Aorta (tissue), 5 donors: ENCODE measurements at places on chromosomes 12 and 14. TPM values are rescaled to one million over a fixed set of nuclear protein-coding genes. Genes with fewer than 3 reads are reported as not detected.
A peak's percentile ranks its signal among the peaks of the same experiment; 100 is the strongest.

Gene TOMM20L
- total RNA-seq = not detected

Gene SERPINA5
- 2.3 TPM for total RNA-seq

Gene SLC6A13
- total RNA-seq = not detected

Gene LRTM2
- not detected for total RNA-seq

GRCh38 chr12:55847603-55848291 is 5.0 kb upstream of the MMP19 start:
- DNase-seq = peak; percentile 96

- peak; percentile 66 for DNase-seq
Measured at GRCh38 chr12:115135800-115136211, 451.8 kb upstream of the TBX3 start.

- peak; percentile 96 for DNase-seq
Measured at GRCh38 chr12:132828706-132829534, at the start of gene GOLGA3. Gene GOLGA3 (minus strand): TSS chr12:132828869. CDS start chr12:132822128, 6,741 bp downstream.
